ENCODE measurements at places on chromosomes 13 and 19. TPM values are rescaled to one million over a fixed set of nuclear protein-coding genes. Genes with fewer than 3 reads are reported as not detected.

DNA sequence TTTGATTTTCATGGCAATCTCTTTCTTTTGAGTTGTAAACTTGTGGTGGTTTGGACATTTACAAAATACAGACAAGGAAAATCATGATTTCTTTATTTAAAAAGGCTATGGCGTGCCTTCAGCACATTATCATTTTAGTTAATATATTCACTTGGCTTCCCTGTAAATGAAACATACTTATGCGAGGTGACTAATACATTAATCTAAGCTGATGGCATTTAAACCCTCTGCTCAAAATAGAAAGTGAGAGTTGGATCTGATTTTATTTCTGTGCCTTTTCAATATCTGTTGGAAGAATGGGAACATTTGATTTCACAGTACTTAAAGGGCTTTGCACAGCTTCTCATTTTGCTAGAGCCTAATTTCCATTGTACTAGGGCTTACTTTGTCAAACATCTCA, 289.8 kb downstream of the MTUS2 start:
- H3K4me3 ChIP-seq = no peak overlapping the region
- no peak overlapping the region for H3K27ac ChIP-seq
- H3K36me3 ChIP-seq = no peaks in the 10 kb centered on the region
- no peak for DNase-seq

GRCh38 chr19:48631225-48631624, 6.0 kb downstream of the DBP start:
- H3K36me3 ChIP-seq = no peaks in the 10 kb centered on the region
- no peak for DNase-seq
- H3K27ac ChIP-seq = no peak overlapping the region
- H3K27me3 ChIP-seq = no peaks in the 10 kb centered on the region
- H3K4me3 ChIP-seq = no peak overlapping the region

DNA sequence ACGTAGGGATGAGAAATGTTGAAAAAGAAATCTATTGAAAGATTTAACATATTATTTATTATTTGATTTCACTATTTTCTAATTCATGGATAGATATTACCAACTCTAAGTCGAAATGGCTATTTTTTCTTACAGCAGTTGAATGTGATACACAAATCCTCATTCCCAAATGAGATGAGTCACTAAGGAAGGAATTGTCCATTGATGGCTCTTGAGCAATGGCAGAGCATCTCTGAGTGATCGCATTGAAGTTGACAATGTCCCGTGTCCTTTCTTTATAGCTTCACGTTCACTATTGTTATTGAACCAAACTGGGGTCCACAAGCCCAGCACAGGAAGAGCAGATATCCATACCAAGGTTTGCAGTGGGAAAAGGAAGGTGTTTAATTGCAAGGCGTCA, 648.3 kb upstream of the SPRY2 start:
- no peak for DNase-seq
- H3K4me1 ChIP-seq = no peaks in the 10 kb centered on the region
- no peaks in the 10 kb centered on the region for H3K36me3 ChIP-seq
- H3K27ac ChIP-seq = no peak overlapping the region

DNA sequence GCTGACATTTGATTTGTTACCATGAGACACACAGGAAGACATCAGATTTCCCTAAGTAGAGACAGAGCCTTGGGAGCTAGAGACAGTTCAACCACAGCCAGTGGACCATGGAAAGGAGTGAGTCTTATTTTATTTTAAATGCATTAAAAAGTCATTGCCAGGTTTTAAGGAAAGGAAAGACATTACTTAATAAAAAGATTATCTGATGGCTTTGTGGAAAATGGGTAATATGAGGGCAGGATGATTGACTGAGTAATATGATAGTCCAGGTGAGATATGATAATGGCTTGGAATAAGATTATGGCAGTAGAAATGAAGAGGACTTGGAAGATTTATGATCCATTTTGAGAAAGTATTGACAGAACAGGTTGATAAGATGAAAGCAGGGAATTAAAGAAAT, 580.1 kb downstream of the GPC5 start:
- no peaks in the 10 kb centered on the region for H3K27me3 ChIP-seq
- no peaks in the 10 kb centered on the region for H3K36me3 ChIP-seq
- no peak overlapping the region for H3K4me3 ChIP-seq
- H3K27ac ChIP-seq = no peak overlapping the region
- DNase-seq = no peak

GRCh38 chr19:58476498-58477015, 405 bp downstream of the ZNF446 start:
- H3K27ac ChIP-seq = peak overlapping the region; percentile 94
- peaks cover 16% of the 10 kb centered on the region for H3K4me1 ChIP-seq
- H3K27me3 ChIP-seq = no peaks in the 10 kb centered on the region
- no peaks in the 10 kb centered on the region for H3K36me3 ChIP-seq
- peak; percentile 80 for DNase-seq
- peak overlapping the region; percentile 76 for H3K4me3 ChIP-seq

DNA sequence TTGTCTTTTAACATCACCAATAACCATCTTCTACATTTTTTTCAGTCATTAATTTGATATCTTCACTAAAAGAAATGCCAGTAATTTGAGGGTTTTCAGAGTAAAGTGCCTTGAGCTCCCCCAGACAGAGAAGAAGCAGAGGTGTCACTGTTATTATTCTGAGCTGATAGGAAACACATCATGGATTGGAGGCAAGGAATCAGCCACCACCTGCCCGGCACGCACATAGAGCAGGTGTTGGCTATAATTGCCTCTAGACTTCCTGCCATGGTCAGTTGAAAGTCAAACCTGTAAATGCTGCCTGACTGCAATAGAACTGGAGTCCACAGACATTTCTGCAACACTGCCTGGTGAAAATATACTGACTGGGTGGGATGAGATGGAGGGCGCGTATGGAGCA, 776.6 kb downstream of the UQCRFS1 start:
- no peak for DNase-seq
- no peak overlapping the region for H3K4me3 ChIP-seq
- H3K4me1 ChIP-seq = peaks cover 14% of the 10 kb centered on the region

ALKBH6 gene
- 32.1 TPM for total RNA-seq

CGB3 gene
- total RNA-seq = not detected

All from GM23248 (cell line).